HT-29 (cell line): ENCODE measurements at places on chromosomes 2 and 18. TPM values are rescaled to one million over a fixed set of nuclear protein-coding genes. Genes with fewer than 3 reads are reported as not detected.

HOXD3 gene
- total RNA-seq = not detected in 2 replicates

- DNase-seq = no peak
Observed at GRCh38 chr2:56128235-56128634, 55.6 kb upstream of the CCDC85A start.

- no peak for DNase-seq
Observed at GRCh38 chr2:74474899-74475298, 2.4 kb upstream of the MRPL53 start.

EMILIN2 gene
- total RNA-seq = 33.0 and 48.0 TPM in 2 replicates

DNA sequence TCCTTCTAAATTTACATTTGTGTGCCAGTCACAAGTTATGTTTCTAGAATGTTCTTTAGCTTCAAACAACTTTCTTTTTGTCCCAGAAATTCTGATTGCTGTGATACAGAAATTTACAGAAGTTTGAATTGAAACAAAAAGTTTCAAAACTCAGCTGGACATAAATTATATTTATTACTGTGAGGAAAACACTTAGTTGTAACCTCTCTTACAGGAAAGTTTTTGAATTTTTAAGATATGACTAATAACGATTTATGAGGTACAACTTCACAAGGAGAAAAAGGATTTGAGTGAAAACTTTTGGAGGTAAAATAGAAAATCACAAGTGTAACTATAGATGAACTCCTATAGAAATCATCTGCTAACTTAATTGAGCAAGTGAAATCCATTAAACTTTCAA is 205.3 kb downstream of the TMEM247 start:
- DNase-seq = no peak

ZFAND2B gene
- total RNA-seq = 104 and 116 TPM in 2 replicates

- no peak for DNase-seq
Observed at GRCh38 chr2:47057687-47058002, 97.5 kb downstream of the STPG4 start.

- no peak for DNase-seq
Observed at GRCh38 chr2:196610796-196611195, 28.7 kb upstream of the CCDC150 start.

DNA sequence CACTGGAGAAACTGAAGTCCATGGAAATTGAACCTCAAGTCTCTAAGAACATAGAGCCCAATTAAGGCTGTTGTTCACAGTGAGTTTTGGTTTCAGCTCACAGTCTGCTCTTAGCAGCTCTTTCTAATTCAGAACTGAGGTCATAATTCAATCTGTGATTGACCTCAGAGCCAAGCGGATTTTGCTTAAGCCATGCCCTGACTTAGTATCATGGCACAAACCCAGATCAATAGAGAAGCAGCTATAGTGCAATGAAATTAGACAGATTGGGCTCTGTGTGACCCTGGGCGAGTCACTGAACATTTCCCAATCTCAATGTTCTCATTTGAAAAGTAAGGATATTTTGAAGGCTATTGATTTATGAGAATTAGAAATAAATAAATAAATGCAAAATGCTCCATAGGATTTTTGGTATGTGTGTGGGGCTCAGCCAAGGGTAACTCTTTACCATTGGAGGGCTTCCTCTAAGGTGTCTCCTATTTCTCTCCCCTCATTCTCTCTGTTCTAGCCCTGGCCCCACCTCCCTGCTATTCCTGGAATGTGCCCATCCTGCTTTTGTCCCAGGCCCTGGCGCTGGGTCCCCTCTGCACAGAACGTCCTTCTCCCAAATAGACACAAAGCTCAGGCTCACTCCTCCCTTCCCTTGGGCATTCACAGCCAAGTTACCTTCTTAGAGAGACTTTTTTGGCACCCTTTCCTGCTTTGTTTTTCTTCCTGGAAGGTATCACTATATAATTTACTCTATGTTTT is 239.6 kb downstream of the LPIN1 start:
- DNase-seq = no peak

DNA sequence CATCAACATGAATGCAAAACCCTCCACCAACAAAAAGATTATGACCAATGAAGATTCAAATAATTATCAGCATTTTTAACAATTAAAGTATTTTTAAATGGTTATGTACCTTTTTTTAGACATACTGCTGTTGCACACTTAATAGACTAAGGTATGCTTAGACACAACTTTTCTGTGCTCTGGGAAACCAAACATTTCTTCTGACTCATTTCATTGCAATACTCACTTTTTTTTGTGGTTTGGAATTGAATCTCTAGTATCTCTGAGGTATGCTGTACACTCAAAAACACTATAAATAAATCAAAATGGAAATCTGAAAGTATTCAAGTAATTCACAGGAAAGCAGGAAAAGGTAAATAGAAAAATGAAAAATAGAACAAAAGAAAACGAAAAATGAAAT is 247.9 kb upstream of the POU3F3 start:
- no peak for DNase-seq

POLR1A gene
- total RNA-seq = 21.0 and 23.8 TPM in 2 replicates

NEDD4L gene
- 78.2 and 83.9 TPM in 2 replicates for total RNA-seq

MRPL33 gene
- 64.9 and 72.1 TPM in 2 replicates for total RNA-seq

GPR155 gene
- total RNA-seq = not detected in 2 replicates

DNA sequence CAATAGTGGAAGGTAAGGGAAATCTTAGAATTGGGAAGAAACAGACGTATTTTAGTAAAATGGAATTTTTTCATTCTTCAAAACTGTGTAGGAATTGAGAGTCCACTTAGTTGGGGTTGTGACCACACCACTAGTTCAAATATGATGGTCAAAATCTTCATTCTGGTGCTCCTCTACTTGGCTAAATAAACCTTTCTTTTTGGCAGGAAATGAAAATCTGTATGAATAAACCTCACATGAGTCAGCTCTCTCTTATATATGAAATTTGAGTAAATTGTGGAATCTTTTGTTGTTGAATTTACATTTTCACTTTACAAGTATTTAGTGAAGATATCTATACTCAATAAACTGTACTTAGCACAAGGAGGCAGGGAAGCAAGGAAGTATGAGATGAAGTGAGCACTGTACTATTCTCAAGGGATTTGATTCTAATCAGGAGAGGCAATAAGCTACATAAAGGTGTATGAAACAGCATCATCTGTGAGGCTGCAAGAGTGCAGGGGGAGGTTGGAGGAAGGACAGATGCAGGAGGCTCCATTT is 20.5 kb downstream of the IL18R1 start:
- no peak for DNase-seq

DNA sequence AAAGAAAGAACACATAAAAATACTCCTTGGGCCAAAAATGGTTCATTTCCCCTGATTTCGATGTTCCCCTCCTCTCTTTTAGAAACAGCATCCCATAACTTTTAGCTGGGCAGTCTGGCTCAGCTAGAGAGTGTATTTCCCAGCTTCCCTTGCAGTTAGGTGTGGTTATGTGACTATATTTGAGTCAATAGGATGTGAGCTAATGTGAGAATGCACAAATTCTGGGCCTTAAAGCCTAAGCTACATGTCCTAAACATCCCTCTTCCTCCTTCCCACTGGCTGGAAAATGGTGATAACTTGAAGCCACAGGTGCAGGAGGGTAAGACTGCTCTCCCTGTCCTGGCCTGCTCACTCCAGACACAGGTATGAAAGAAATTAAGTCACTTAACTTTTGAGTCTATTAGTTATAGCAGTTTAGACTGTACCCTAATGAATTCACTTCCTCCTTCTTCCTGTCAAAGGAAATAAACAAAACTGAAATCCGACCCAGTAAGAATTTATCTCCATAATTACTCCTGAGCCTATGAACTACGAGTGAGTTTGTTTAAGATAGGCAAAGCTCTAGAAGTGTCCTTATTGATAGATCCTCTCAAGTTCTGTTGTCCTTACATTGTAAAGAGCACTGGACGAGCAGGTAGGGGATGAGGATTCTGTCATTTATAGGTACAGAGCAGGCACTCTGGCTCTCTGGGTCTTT is 177.6 kb downstream of the MTX2 start:
- DNase-seq = no peak

GRCh38 chr2:136116151-136116812 is 1.7 kb downstream of the CXCR4 start:
- no peak for DNase-seq

GRCh38 chr2:111983478-111984212 is 71.4 kb upstream of the TMEM87B start:
- no peak for DNase-seq

GRCh38 chr2:2805263-2805662 is 474.2 kb upstream of the MYT1L start:
- DNase-seq = no peak

DNA sequence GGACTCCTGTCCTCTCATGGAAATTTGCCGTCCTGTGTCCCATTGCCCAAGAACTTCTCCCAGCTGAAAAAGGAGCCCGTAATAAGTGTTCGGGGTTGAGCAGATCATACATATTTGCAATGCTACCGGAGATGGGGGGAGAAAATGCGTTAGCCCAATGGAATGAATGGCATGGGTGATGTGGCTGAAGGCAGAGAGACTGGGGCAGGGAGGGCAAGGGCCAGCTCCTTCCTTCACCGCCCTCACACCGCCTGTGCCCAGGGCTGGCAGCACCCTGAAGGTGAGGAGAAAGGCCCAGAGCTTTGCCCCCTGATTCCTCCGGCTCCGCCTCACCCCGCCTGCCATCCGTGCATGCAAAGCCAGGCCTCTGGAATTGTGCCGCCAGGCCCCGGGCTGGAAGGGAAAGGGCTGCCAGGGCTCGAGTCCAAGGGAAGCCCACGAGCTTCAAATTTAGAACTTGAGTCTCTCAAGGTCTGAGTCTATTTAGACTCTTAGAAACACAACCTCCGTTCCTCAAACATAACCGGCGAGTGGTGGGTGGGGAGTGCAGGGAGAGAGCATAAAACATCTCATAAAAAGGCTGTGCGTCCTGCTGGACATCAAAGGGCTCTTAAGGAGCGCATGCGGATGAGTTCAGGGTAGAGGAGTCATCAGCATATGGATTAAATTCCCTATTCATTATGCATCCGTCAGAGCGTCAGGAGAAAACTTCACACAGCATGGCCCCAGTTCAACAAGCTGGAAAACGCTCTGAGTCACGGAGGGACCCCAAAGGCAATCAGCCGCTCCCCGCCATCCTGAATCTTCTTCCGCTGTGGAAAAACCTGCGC is 121.7 kb upstream of the GLI2 start:
- no peak for DNase-seq

GRCh38 chr2:2188344-2188920 is 142.6 kb downstream of the MYT1L start:
- no peak for DNase-seq

DNA sequence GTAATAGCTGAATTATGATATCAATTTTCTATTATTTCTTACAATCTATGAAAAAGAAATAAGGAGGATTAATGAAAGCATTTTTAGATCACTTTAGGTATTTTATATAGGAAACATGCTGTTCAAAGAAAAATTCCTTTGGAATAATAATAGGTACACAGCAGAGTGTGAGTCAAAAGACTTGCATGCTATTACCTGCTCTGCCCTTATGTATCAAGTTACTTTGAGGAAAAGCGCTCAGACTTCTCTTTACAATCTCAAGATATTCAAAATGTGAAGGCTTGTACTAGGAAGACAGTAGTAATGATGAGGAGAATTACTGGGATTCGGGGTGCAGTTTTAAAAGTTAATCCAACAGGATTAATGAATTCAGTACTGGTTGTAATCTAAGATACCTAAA is 29.1 kb upstream of the RNU4ATAC start:
- no peak for DNase-seq

DNA sequence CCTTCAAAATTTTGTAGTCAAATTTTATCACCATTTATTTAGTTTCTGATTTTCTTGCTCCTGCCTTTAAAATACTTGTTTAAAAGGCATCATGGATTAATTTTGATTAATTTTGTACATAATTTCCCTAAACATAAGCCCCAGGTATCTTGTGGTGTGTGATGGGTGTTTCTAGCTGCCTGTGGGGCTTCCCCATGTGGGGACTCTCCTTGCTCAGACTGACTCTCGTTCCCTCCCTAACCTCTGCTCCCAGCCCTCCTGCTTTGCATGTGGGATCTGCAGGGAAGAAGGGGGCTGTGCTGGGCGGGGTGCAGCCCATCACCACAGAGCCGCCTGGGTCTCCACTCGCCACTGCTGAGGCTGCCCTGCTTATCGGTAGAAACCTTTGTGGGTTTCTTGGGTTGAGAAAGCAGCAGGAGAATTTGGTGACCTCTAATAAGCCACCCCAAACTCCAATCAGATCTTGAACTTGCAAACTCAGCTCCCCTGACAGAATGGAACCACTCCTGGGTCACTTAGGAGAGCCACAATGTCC is 72.5 kb downstream of the MRPS9 start:
- DNase-seq = no peak

DNA sequence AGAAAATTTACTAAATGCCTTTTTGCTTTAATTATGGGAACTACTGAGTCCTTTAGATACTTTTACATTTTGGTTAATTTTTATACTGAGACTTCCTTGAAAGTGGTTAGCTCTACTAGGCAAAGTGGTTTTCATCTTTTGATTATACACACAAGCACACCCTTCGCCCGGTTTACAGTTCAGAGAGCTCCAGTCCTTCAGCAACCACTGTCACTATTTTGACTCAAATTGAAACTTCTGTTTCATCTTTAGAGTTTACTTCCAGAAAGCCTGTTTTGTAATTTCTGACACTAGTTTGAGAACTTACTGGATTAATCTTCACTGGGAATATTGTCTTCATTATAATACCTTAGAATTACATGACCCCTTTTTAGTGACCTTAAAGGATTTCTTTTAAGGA is 140.3 kb upstream of the FOSL2 start:
- DNase-seq = no peak

HNMT gene
- 18.8 and 27.2 TPM in 2 replicates for total RNA-seq
